Activated T-cell treated with anti-CD3 and anti-CD28 coated beads for 48 hours (primary cell): ENCODE measurements at places on chromosomes 3 and 15.

- DNase-seq: no peak
Measured at GRCh38 chr15:62777671-62778070, 264.9 kb upstream of the TPM1 start.

DNA sequence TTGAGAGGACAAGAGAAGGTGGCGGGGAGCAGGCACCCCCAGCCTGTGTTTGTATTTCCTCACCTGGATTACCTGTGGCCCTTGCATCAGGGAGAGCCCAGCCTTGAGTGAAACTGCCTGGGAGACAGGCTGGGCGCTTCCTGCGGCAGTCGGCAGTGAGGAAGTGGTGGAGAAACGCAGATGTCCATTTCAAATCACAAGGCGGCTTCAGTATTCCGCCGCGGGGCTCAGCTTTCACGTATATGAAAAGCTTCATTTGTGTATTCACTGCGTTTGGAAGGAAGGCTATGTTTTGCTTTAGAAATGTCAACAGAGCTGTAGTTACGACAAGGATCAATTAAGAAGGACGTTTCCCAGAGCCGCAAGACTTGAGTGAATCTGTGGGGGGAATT lies 167.4 kb upstream of the CTDSPL start:
- no peak for DNase-seq

GRCh38 chr3:178655488-178655887 lies 119.3 kb downstream of the KCNMB2 start:
- no peak for DNase-seq

- no peak for DNase-seq
Measured at GRCh38 chr3:43948013-43948412, 257.3 kb downstream of the ABHD5 start.

DNA sequence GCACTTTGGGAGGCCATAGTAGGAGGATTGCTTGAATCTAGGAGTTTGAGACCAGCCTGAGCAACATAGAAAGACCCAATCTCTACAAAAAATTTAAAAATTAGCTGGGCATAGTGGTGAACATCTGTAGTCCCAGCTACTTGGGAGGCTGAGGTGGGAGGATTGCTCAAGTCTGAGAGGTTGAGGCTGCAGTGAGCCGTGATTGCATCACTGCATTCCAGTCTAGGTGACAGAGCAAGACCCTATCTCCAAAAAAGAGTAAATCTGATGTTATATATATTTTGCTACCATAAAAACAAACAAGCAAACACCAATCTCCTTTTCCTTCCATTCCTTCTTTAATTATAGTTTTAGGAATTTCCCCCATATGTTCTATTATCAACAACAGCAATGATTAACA lies 74.2 kb upstream of the RNU6-1 start:
- DNase-seq: no peak

- no peak for DNase-seq
Measured at GRCh38 chr3:16999161-16999560, 114.4 kb downstream of the PLCL2 start.

DNA sequence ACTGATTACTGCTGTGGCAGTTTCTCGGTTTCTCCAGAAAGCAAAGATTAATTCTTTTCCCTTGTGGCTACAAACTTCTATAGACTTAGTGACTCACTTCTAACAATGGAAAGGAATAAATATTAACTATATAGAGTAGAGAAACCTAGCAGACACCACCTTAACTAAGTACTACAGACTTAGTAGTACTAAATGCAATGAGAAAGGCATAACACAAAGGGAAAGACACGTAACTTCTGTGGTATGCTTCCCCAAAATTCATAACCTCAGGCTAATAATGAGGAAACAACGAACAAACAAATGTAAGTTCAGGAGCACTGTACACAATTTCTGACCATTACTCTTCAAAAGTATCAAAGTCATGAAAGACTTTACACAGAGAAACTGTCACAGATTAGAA lies 31.2 kb downstream of the ATG3 start:
- DNase-seq: no peak

DNA sequence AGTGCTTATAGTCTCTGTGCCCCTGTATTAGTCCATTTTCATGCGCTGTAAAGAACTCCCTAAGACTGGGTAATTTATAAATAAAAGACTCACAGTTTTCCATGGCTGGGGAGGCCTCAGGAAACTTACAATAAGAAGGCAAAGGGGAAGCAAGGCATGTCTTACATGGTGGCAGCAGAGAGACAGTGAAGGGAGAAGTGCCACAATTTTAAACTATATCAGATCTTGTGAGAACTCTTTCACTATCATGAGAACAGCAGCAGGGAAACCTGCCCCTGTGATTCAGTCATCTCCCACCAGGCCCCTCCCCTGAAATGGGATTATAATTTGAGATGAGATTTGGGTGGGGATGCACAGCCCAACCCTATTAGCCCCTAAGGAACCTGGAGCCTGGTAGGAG lies 243.2 kb downstream of the EDEM1 start:
- DNase-seq: no peak

- DNase-seq: no peak
Measured at GRCh38 chr3:159751752-159752151, 236.9 kb upstream of the IL12A start.

DNA sequence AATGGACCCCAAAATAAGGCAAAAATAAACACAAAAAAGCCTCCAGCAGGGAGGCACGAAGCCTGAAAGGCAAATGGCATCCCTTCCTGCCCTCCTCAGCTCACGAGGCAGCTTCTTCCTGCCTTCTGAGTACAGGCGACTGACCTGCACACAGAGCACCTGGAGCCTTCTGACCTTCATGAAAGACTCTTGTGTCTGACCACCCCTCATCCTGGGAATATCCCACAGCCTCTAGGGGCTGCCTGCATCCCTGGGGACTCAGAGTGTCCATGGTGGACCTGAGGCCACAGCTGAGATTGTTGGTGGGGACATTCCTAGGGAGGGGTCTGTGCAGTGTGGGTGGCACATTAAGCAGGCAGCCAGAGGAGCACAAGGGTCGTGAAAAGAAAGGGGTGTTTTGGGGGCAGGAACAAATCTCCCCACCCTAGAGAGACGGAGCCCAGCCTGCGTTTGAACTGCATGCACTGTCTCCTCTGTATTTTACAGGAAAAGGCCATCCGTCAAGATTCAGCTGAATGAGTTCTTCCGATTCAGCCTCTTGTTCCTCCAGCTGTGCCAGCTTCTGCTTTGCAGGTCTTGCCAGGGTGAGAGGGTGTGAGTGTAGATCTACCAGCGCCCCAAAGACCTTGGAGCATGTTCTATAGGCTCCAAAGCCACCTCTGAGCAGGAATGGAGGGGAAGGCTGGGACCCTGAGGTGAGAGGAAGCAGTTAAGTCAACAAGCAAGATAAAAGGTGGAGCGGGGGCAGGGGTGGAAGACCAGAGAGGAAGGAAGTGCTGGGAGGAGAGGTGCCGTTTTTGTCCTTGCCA lies 80.4 kb upstream of the MEF2A start:
- DNase-seq: no peak

DNA sequence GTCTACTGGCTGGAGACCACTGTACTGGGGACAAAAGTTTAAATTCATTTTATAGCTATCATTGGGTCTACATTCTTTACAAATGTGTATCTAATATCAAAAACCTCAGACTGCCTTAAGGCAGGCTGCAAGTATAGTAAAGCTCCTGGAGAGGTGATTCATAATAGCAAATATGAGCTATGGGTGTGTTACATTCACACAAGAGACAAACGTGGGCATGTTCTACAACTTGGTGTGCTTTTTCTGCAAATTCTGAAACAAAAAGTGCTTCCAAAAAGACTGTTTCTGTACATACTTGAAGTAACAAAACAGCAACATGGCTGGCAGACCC lies 1101.4 kb downstream of the ROBO1 start:
- no peak for DNase-seq

DNA sequence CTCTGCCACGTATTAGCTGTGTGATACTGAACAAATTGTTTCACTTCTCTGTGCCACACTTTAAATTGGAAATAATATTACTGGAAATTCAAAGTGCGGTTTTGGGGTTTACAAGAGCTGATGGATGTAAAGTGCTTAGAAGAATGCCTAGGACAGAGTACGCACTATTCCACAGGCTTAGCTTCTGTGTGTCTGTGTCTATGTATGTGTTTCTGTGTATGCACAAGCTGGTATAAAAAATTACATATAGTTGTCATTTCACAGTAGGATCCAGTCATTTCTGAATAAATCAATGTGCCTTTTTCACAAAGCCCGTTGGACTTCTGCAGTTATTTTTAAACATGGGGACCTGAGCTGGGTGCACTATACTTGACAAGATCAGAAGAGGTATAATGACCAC lies 370.4 kb downstream of the TUSC7 start:
- no peak for DNase-seq

- no peak for DNase-seq
Measured at GRCh38 chr3:188236271-188236670, 82.3 kb downstream of the LPP start.

GRCh38 chr15:70907784-70908471 lies 15.3 kb downstream of the LRRC49 start:
- DNase-seq: no peak

- DNase-seq: no peak
Measured at GRCh38 chr15:27743638-27744037, 355.5 kb downstream of the OCA2 start.

DNA sequence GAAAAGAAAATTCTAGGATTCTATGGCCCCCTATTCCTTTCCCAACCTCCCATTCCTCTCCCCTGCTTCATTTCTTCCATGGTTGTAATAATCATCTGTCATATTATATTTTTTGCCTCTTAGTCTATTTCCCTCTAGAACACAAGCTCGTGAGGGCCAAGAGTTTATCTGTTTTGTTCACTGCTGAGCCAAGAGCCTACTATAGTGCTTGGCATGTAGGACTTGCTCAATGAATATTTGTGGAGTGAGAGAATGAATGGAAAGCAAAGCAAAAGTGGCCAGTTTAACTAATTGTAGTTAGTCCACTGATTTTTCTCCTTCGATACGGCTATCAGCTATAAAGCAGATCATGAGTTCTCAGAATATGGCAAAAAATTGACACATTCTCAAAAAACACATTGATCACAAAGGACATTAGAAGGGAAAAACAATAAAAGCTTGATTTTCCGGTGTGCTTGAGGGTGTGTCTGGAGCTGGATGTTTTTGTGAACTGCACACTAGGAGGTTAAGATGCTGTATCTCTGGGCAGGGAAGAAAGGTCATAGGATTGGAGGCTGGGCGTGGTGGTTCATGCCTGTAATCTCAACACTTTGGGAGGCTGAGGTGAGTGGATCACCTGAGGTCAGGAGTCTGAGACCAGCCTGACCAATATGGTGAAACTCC lies 25.0 kb upstream of the CTSH start:
- DNase-seq: no peak

DNA sequence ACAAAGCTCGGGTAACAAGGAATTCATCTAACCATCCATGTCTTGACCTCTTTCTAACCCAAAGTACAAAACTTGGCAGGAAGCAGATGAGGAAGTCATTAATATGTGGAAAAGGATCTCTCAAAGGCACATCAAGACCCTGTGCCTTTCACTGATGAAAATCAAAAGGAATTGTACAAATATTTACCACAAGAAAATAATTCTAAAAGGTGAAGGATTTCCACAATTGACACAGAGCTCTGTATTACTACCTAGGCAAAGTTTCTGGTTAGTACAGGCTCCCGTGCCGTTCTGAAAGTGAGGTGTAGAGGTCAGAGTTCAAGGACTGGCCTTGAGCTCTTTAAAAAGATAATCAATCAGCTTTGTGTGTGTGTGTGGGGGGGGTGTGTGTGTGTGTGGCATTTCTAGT lies 239.7 kb upstream of the ICE2 start:
- DNase-seq: no peak

DNA sequence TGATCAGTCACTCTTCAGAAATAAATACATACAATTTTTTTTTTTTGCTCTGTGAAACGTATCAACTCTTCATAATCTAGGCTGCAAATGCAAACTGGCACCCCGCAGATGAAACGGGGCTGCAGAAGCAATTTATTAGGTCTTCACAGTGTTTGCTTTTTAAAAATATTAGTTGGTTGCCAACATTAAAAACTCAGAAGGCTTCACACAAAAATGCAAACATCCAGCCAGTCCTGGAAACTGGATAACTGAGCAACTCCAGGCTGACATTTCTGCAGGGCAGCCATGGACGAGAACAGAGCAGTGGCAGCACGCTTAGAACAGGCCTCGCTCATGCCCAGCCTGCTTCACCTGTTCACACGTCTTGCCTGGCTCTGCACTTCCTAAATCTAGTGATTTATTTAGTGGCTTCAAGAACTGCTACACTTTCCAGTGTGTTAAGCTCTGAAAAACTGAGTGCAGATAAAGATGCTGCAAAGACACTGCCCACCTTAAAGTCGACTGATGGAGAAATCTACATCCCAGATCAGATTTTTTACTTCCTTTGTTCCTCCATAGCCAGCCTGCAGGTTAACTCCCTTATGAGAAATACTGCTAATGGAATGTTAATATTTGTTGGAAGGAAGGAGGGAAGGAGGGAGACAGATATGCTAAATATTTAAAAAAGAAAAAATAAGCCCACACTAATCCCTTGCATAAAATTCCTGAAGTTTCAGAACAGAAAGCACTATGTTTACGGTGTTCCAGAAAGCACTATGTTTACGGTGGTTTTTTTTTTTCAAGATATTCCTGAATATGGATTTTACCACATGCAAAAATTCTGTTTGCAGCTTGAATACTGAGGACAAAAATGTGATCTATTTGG lies 53.6 kb downstream of the SETMAR start:
- no peak for DNase-seq
